ENCODE measurements at places on chromosomes 7 and 10. TPM values are rescaled to one million over a fixed set of nuclear protein-coding genes. Genes with fewer than 3 reads are reported as not detected.

Gene TRIM50
- 0.87 TPM for polyA plus RNA-seq

Gene ADRA2A
- 3.6 TPM for polyA plus RNA-seq

Gene SNCG
- 6.7 TPM for polyA plus RNA-seq

Gene RET
- polyA plus RNA-seq: 0.80 TPM

Gene C10orf62
- polyA plus RNA-seq: not detected

- peak; percentile 86 for DNase-seq
Measured at GRCh38 chr10:103153302-103154197, 39.5 kb downstream of the NT5C2 start.

GRCh38 chr10:122259075-122259466, 12.0 kb upstream of the BTBD16 start:
- DNase-seq: no peak

- DNase-seq: no peak
Measured at GRCh38 chr7:117395743-117396142, 31.6 kb downstream of the ASZ1 start.

- DNase-seq: no peak
Measured at GRCh38 chr7:53602817-53603418, 567.5 kb downstream of the POM121L12 start.

DNA sequence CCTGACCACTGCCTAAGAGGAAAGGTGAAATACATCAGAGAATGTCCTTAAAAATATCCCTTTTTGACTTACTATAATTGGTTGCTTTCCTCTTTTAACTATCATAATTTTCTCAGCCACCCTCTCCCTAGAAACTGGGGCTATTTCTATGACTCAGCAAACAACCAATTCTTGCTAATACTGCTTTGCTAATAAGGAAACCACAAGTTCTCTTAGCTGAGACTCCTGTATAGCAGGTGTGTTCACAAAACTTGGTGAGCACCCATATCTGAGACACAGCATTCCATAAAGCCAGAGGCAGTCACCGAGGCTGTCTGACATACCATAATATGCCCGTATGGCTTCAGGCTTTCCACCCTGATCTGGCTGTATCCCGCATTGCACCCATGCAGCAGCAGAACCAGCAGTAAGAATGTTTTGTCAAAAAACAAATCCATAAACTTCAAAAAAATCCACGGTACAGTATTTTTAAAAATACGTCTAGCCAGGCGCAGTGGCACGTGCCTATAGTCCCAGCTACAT, 191.7 kb upstream of the C7orf33 start:
- DNase-seq: no peak
